ENCODE measurements at places on chromosomes 16 and 17. TPM values are rescaled to one million over a fixed set of nuclear protein-coding genes. Genes with fewer than 3 reads are reported as not detected.
A peak's percentile ranks its signal among the peaks of the same experiment; 100 is the strongest.

VAT1L gene
- total RNA-seq = 2.9 TPM

ZNF597 gene
- 1.5 TPM for total RNA-seq

CRYBA1 gene
- not detected for total RNA-seq

DNAJA2 gene
- total RNA-seq = 81.4 TPM

CHRNE gene
- total RNA-seq = 0.35 TPM

PPP1R1B gene
- 1.9 TPM for total RNA-seq

DNA sequence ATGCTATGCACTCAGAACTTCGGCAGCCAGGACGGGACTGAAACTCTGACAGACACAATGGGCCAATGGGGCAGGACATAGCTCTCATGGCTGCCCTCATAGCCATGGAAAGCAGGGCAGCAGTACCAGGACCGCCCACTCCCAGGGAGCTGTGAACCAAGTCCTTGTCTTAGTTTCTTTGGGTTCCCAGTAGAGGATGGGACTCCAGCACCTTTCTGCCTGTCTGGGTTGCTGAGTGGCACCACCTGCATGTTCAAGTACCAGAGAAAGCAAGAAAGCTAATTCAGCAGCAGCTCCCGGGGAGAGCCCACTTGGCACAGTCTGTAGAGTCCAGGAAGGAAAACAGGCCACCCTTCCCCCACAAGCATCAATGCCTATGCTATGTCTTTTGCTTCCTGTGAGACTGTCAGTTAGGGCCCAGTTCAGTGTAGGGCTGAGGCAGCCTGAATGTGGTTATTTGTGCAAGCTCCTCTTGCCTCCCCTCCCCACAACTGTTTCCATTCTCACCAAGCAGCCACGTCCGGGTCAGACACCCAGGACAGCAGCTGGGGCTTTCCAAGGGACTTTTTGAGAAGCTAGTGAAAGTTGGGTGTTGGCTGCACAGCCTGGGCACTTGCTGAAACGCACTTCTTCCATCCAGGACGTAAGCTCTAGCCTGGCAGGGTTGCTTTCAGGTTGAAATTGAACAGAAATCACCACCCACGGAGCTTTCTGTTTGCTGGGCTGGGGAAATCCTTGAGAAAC is 7.8 kb downstream of the SUPT4H1 start:
- no peak overlapping the region for H3K27ac ChIP-seq
- peaks cover 58% of the 10 kb centered on the region for H3K36me3 ChIP-seq
- H3K4me1 ChIP-seq = no peaks in the 10 kb centered on the region
- H3K27me3 ChIP-seq = no peaks in the 10 kb centered on the region

DNA sequence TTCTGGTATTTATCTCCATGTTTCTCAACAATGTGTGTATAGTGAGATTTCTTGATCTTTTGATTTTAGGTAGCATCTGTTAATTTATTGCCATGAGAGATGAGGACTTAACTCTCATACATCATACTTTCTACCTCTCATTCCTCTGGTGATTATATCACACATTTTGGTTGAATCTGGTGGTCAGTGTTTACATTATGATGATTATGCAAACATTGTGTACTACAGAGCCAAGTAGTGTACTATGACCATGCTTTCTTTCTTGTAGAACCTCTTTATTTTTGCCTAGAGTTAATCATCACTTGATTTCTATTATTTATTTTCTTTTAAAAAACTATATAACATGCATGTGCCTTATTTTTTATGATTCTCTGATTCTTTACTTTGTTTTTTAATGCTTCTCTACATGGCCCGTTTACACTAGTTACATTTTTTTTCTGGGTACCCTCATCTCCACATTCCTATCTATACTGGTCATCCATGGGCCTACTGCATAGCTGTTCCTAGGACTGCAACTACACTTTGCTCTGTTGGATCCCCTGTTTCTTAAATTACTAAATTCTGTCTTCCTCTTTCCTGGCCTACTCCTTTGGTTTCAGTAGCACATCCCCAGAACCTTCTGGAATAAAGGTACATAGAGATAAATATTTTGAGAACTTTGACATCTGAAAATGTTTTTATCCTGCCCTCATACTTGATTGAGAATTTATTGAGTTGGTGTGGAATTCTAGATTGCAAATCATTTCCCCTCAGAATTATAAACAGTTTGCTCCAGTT is 63.0 kb upstream of the LRRC37A3 start:
- H3K36me3 ChIP-seq = no peaks in the 10 kb centered on the region
- no peak overlapping the region for H3K27ac ChIP-seq

GRCh38 chr16:66457888-66458287 is 30.8 kb downstream of the BEAN1 start:
- H3K4me1 ChIP-seq = no peaks in the 10 kb centered on the region
- no peak overlapping the region for H3K27ac ChIP-seq
- H3K4me3 ChIP-seq = no peak overlapping the region
- no peaks in the 10 kb centered on the region for H3K36me3 ChIP-seq
- peaks cover 25% of the 10 kb centered on the region for H3K27me3 ChIP-seq

- peak overlapping the region; percentile 94 for H3K4me3 ChIP-seq
- H3K36me3 ChIP-seq = no peaks in the 10 kb centered on the region
- no peak for DNase-seq
- H3K4me1 ChIP-seq = peaks cover 43% of the 10 kb centered on the region
- peaks cover 2% of the 10 kb centered on the region for H3K27me3 ChIP-seq
- H3K27ac ChIP-seq = peak overlapping the region; percentile 92
Observed at GRCh38 chr16:73056921-73057290, 9.0 kb upstream of the ZFHX3 start.

- no peaks in the 10 kb centered on the region for H3K27me3 ChIP-seq
- peaks cover 1% of the 10 kb centered on the region for H3K4me1 ChIP-seq
- H3K36me3 ChIP-seq = no peaks in the 10 kb centered on the region
- no peak overlapping the region for H3K4me3 ChIP-seq
- H3K27ac ChIP-seq = no peak overlapping the region
- DNase-seq = no peak
Observed at GRCh38 chr17:29051194-29051593, 8.3 kb downstream of the PIPOX start.

GRCh38 chr17:17423656-17424055 is 53.1 kb upstream of the MED9 start:
- no peak for DNase-seq

GRCh38 chr16:89993377-89993776 is 25.9 kb downstream of the DBNDD1 start:
- no peaks in the 10 kb centered on the region for H3K4me1 ChIP-seq
- H3K4me3 ChIP-seq = no peak overlapping the region
- H3K36me3 ChIP-seq = no peaks in the 10 kb centered on the region
- DNase-seq = no peak
- no peaks in the 10 kb centered on the region for H3K27me3 ChIP-seq

DNA sequence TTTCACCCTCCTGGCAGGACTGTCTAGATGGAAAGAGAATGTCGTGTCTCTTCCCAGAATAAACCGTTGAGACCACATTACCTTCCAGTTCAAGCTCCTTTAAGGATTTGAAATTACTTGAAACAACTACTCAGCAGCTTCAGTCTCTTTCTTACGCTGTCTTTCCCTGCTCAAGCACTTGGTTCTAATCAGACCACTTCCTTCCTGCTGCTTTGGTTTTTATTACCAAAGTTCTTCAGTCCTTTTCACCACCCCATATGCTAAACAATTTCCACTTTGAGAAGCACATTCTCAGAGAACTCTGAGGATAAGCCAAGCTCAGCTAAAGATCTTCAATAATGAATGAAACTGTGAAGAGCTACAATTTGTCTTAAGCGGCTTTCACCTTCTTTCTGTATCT is 105.4 kb downstream of the STX8 start:
- H3K36me3 ChIP-seq = no peaks in the 10 kb centered on the region
- H3K4me1 ChIP-seq = peaks cover 11% of the 10 kb centered on the region
- no peak overlapping the region for H3K27ac ChIP-seq
- no peaks in the 10 kb centered on the region for H3K27me3 ChIP-seq
- H3K4me3 ChIP-seq = no peak overlapping the region

DNA sequence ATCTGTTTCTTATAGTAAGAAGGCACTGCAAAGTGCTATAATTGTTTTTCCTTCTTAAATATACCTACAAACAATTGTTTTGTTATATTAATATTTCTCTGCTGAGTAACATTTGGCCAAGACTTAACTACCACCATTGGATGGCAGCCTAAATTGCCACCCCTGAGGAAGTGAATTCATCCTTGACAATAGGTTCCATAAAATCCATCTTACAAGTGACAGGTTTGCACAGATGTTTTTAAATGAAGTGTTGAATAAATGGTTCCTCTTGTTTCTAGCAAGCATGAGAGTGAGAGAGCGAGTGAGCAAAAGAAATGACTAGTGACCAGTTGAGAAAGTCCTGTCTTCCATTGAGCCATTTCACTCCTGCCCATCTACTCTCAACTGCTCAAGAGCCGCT is 8.3 kb upstream of the MPHOSPH6 start:
- no peaks in the 10 kb centered on the region for H3K27me3 ChIP-seq
- H3K27ac ChIP-seq = no peak overlapping the region
- no peak overlapping the region for H3K4me3 ChIP-seq
- DNase-seq = no peak

DNA sequence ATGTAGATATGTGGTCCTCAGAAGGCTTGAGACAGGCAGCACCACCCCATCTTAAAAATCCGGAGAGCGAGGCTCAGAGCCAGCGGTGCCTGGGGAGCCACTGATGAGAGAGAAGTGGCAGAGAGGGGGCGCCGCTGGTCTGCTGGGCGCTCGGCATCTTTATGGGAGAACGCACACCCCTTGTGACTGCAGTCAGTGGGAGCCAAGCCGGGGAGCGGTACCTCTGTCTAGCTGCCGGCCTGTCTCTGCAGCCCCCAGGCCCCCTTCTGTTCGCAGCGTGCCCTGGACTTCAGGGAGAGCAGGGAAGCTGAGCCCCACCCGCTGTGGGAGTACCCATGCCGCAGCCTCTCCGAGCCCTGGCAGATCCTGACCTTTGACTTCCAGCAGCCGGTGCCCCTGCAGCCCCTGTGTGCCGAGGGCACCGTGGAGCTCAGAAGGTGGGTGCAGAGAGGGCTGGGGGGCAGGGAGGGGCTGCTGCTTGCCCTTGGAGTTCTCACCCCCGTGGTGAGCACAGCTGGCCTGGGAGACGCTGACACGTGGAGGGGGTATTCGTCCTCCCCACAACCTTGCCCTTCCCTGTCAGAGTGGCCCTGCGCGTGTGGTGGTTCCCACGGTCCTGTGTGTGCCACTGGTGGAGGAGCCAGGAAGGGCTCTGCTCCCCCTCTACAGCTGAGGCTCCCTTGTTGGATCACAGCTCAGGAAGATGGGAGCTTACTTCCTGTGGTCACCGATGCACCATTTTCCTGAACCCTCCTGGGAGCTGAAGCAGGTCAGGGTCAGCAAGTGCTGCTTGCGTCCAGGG is 44.8 kb downstream of the PRMT7 start:
- H3K36me3 ChIP-seq = peaks cover 89% of the 10 kb centered on the region
- H3K27ac ChIP-seq = no peak overlapping the region
- H3K4me1 ChIP-seq = no peaks in the 10 kb centered on the region
- no peak for DNase-seq

Data from heart left ventricle (tissue), 16 donors.